ENCODE measurements at places on chromosomes 4 and X.

DNA sequence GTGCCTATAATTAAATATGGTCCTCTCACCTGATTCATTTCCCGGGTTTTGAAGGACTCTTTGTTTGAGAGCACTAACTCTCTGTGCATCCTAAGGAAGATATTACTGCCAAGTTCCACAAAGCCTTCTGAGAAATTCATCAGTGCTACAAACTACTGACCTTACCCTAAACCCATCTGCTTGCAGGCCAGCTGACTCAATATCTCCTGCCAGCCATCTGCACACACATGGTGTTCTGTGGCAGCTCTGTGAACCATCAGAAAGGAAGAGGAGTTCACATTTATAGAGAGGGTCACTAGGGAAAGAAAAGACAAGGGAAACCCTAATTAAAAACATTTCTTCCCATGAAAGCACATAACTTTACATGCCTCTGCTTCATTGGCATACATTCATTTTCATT lies 156.7 kb downstream of the ATP10D start:
- no peak for DNase-seq

- no peak for DNase-seq
Measured at GRCh38 chr4:79653871-79654270, 245.8 kb upstream of the GK2 start.

- no peak for DNase-seq
Measured at GRCh38 chr4:1998296-1998695, 10.5 kb downstream of the NELFA start.

DNA sequence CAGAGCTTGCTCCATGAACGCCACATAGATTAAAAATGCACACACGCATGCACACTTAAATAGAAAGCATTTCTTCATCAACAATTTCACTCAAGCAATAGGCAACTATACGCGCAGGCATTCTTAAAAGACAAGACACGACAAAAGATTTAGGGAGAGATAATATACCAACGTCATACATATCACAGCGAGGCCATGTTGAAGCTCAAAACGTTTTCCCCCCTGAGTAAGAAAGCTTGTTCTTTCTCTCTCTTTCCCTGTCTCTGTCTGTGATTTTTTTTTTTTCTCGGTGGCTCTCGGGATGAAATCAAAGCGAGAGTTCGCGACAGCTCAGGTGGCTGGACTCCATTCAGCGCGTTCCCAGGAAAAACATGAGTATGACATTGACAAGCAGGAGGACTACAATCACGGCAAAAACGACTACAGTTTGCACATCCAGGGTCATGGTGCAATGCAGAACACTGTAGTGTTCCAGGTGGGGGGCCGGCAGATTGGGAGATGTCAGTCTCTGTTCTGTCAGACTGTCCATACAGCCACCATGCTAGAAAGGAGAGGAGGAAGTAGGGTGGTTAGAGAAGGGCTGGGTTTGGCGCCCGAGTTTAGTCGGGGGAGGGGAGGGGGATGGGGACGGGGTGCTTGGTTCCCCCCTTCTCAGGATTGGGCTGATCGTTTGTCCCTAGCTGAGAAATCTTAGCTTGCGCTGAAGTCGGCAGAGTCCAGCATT lies 30.7 kb downstream of the ARHGEF9 start:
- peak; percentile 24 for DNase-seq

DNA sequence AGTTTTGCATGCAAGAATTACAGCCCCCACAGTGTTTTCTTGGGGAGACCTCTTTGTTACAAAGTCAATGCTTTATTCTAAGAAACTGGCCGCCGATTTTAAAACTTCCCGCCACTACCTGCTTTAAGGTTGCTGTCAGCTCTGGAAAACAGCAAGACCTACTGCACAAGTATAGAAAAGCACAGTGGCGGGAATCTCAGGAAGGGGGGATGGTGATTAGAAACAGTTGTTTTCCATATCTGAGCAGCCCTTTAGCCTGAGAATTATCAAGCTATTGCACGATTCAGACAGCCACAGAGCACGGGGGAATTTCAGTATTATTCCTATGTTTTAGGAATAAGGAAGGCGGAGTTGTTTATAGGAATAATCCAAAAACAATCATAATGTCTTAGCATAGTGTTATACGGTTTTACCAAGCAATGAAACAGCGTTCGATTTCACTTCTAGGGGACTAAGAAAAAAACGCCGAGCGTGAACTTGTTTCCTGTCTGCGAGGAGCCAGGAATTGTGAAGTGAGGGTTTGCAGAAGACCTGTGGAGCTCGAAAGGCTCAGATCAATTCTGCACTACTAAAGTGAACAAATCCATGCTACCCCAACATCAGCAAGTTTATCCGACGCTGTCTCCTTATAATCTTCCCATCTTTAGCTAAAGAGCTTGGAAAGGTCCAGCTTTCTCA lies 81.3 kb downstream of the HMGN5 start:
- peak; percentile 52 for DNase-seq

DNA sequence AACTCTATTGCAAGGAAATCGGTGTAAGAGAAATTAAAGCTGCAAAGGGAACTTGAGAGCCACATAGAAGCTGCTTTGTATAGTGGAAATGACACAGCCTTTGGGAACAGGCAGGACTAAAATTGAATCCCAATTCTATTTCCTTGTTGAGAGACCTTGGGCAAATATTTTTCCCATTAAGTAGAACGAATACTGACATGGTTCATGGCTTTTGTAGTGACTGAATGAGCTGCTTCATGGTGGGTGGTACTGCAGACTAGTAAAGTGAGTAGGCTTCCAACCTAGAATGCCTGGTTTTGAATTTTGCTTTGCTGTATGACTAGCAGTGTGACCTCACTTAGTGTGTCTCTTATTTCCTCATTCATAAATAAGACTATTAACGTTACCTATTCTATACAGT lies 182.2 kb upstream of the KCNIP4 start:
- DNase-seq = no peak

GRCh38 chrX:72498782-72499181 lies 73.9 kb downstream of the HDAC8 start:
- no peak for DNase-seq

GRCh38 chrX:7074908-7075204 lies 72.7 kb upstream of the STS start:
- DNase-seq = no peak

- no peak for DNase-seq
Measured at GRCh38 chrX:128805236-128805635, 718.1 kb downstream of the SMARCA1 start.

GRCh38 chr4:43332052-43332425 lies 439.5 kb downstream of the GRXCR1 start:
- DNase-seq = no peak

DNA sequence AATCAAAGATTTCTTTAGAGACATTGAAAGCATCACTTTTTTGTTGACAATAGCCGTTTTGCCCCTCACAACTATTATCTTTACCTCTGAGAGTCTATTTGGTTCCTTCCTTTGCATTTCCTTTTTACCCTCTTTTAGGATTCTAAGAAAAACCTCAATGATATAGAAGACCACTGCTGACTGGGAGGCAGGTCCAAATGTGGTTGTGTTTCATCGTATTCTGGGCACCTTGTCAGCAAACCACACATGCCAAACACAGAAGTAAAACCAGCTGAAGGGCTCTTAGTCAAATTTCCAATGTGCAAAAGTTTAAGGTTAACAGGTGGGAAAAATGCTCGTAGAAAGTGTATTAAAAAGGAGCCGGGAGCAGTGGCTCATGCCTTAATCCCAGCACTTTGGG lies 5.1 kb upstream of the PRMT9 start:
- DNase-seq = no peak

DNA sequence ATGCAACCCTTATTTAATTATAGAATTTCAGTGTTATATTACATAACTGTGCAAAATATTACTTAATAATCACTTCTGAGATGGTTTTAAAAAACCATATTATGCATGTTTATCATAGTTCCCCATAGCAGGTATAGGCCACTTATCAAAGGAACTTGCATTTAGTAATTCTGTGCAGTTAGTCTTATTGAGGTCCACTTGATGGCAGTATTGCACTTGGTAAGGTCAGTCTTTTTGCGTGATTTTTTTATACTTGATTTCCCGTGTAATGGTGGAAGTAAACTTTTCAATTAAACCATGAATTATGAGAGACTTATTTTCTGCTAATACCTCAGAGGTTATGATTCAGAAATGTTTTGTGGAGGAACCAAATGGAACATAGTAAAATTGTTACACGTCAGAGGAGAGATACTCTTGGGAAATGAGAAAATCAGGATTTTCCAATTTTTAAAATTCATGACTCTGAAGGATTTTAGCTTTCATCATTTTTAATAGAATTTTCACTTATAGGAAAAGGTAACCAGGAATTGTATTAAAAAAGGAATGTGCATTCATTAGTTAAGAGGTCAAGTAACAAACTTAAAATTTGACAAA lies 230.0 kb downstream of the CCSER1 start:
- peak; percentile 68 for DNase-seq

DNA sequence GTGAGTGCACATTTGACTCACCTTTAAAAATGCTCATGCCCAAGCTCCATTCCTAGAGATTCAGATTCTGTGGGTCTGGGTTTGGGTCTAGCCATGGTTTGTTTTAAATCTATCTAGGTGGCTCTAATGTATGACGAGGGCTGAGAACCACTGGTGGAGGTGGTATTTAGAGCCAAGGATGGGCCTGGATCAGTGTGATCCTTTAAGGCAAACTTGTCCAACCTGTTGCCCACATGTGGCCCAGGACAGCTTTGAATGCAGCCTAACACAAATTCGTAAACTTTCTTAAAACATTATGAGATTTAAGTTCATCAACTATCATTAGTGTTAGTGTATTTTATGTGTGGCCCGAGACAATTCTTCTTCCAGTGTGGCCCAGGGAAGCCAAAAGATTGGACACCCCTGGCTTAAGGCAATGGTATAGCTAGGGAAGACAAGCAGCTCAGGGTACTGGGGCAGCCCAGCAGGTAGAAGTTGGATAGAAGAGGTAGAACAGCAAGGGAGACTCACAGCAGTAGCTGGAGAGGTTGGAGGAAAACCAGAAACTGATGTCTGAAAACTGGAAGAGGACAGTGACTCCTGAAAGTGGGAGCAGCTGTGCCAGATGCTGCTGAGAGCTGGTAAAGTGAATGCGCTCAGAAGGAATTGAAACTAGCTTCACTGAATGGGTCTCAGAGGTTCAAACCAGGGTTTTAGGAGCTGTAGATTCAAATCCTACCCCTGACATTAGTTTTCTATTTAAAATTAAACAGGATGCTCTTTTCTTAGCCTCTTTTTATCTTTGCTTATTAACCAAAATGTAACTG lies 18.2 kb downstream of the ADD1 start:
- no peak for DNase-seq

GRCh38 chr4:134948110-134948642 lies 746.6 kb upstream of the PABPC4L start:
- DNase-seq = no peak
